NCI-H1092 (cell line): ENCODE measurements at places on chromosomes 6 and 20.

DNA sequence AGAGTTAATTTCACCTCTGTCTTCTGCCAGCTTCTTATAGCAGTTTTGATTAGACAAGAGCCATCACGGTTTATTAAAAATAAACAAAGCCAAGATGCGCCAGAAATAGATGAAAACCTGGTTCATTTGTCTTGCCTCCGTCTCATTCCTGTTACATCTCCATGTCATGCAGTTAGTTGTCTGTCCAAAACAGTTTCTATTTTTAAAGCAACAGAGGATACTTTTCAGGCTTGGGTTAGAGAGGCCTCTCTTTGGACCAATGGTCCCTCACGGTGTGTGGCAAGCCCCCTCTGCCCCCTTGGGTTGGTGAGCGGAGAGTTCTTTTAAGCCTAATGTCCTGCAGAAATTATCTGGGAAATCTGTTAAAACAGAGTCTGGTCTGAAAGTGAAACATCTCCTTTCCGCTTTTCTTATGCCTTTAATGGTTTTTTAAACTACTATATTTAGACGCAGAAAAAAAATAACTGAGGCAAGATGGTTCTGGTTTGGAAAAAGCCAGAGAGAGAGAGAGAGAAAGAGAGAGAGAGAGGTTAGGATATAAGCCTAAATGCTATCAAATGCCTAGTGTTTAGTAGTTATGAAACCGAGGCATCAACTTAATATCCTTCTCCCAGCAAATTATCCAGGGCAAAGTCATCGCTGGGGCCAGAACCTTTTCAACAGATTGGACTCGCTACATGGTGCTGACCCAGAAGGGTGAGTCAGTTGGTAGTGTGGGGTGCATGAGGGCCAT, 64.5 kb downstream of the ZDHHC14 start:
- no peak for DNase-seq

- no peak for DNase-seq
These were observed 52.9 kb downstream of the NOX3 start for GRCh38 chr6:155402656-155403304.

- no peak for DNase-seq
These were observed 46.8 kb upstream of the NEDD9 start for GRCh38 chr6:11279284-11279689.

DNA sequence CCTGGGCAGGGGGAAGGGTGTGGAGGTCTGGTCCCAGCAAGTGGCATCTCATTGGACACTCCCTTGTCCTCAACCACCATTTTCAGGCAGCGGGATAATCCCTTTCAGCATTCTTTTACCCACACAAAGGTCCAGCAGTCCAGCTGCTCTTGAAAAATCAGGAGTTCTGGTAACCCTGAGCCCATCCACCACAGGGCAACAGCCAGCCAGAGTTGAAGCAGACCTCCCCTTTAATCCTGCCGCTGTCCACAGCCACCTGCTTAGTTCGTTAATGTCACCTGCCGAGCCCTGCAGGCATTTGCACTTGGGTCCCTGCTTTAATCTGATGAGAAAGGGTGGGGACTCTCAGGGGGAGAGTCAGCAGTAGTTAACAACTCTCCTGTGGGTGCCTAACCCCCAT, 11.1 kb downstream of the TMEM74B start:
- no peak for DNase-seq

DNA sequence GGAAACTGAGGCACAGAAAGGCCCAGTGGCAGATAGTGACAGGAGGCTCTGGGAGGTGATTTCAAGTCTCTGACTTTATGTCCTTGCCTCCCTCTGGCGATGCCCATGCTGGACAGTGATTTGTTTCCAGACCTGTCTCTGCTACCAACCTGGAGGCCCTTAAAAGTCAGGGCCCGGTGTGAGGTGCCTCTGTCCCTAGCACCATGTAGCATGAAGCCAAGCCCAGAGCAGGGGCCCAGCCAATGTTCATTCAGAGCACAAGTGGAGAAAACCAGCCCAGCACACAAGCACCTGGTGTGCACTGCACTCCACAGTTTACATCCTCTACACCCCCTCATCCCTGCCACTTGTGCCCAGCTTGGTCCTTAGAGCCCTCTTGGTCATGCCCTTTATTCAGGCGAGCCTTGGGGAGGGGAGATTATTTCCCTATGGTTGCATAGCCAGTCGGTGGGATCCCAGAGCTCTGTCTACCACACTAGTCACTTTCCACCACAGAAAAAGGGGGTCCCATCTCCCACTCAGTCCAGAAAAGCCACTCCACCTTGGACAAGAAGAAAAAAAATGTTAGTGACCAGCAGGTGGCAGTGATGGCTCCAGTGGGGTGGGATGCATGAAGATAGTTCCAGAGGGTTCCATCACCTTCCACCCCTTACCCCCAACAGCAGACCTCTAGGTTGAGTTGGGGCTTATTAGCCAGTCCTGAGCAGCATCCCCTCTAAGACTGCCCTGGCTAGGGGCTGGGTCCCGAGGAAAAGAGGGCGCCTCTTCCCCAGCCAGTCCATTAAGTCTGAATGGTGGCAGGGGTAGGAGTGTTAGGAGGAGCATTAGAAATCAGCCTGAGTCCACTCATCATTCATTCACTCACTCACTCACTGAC, 30.9 kb downstream of the KIAA1755 start:
- no peak for DNase-seq

DNA sequence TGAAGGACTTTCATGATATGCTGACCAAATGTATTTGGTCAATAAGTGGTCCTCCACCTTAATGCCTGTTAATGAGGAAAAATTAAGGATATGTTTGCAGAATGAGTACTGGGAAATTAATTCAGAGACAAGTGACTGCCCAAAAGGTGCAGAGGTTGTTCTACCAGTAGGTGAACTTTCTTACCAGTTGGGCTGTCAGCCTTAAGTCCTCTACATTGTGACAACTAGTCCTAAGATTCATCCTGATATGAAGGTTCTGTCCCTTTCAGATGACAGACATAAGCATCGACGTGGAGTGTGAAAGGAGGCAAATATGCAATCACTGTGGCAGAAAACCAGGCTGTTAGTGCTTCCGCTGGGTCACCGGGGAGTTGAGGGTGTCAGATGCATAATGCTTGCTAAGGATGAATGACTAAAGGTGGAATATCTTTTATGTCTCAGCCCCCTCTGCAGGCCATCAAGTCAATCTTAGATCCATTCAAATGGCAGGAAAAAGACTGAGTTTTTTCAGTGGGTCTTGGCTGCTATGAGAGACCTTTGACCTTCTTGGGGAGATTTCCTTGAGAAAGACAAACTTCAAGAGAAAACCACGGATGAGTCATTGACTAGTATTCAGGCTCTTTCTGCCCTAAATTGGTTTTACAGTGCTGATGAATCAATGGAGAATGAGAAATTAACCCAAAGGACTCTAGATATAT, 226.0 kb downstream of the TPBG start:
- DNase-seq = peak; percentile 10

GRCh38 chr6:57173886-57174510, 1.9 kb downstream of the BAG2 start:
- DNase-seq = no peak

- no peak for DNase-seq
These were observed 135.1 kb upstream of the RAB32 start for GRCh38 chr6:146408583-146408982.

DNA sequence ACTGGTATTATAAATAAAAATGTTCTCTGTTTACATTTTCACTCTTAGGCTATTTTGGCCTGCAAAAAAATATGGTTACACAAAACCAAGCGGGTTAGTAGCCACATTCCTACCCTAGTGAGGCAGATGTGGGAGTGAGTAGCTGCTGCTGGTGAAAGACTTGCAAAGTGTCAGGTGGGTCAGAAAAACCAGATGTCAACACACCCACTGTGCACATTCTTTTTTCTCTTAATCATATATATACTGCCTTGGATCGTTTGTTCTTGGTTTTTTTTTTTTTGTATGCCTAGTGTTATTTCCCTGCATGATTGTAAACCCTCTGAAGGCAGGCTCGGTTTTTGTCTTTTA, 68.0 kb upstream of the TFB1M start:
- DNase-seq = no peak

- DNase-seq = no peak
These were observed 229.3 kb downstream of the CLIC5 start for GRCh38 chr6:45786355-45786781.

DNA sequence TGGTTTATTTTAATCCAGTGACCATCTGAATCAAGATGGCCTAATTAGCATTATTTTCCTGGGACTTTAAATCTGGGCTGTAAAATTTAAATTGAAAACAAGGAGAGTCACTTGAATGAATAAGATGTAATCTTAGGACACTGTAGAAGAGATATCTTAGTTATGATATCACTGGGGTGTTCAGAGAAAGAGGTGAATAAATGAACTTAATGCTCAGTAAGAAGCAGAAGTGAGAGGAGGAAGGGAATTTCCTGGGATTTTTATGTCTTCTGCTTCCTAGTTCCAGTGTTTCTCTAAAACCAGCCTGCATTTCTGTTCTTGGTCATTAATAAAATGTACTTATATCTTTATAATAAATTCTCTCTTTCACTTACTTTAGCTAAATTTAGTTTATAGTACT, 136.8 kb upstream of the PTPRK start:
- no peak for DNase-seq

- no peak for DNase-seq
These were observed 127.6 kb downstream of the MAP3K7 start for GRCh38 chr6:90459225-90459758.

DNA sequence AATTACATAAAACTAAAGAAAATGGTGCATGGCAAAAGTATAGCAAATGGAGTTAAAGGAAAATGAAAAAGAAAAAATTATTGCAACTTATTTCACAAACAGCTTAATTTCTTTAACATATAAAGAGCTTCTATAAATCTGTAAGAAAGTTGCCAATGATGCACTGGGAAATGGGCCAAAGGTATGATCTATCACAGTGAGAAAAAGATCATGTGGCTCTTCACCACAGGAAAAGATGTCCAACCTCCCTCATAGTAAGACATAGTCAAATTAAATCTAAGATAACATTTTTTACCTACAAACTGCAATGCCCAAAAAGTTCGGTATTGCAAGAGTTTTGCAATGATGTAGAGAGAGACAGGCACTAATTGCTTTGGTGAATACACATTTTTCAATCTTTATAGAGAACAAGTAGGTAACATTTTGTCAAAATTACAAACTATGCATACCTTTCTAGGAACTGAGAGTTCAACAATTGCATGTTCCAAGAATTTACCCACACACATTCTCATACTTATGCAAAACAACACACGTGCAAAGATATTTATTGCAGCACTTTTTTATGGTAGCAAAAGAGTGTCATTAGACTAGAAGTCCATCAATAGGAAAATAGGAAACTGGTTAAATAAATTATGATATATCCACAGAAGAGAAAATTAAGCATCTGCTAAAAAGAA, 372.6 kb downstream of the QKI start:
- no peak for DNase-seq

DNA sequence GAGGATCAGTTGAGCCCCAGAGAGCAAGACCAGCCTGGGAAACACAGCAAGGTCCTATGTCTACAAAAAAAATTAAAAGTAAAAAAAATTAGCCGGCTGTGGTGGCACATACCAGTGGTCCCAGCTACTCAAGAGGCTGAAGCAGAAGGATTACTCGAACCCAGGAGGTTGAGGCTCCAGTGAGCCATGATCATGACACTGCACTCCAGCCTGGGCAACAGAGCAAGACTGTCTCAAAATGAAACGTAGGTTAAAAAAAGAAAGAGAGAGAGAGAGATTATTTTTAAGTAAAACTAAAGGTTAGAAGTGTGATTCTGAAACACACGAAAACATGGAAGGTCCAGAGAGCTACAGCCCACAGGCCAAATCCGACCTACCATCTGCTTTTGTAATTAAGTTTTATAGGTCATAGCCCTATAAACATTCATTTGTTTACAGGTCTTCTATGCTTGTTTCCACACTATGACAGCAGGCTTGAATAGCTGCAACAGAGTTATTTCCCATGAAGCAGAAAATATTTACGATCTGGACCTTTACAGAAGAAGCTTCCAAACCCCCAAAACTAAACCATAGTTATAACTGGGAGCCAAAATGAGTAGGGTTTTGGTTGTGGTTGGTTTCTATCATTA, 279.7 kb downstream of the GMDS start:
- no peak for DNase-seq

- no peak for DNase-seq
These were observed 84.5 kb upstream of the MCHR2 start for GRCh38 chr6:100078509-100078908.
